Right cardiac atrium (tissue), 5 donors: ENCODE measurements at places on chromosomes 16 and 17.

- no peak for DNase-seq
These were observed 179.6 kb downstream of the CCT6B start for GRCh38 chr17:34781571-34782108.

DNA sequence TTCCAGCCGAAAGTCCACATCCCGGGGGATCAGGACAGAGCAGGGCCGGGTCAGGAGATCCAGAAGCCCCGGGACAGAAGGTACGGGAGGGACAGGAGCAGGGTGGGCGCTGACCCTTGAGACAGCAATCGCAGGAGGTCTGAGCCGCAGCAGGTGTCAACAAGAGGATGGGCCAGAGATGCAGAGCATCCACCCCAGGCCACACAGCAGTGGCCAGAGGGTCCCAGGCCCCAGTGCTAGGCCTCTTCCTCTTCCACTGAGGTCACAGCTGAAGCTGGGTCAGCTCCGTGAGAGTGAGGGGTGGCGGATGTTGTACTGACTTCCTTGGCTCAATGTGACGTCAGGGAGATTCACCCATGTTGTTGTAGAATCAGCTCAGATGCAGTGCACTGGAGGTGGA is 8.7 kb upstream of the RNF213 start:
- DNase-seq: no peak

- no peak for DNase-seq
These were observed 17.9 kb downstream of the WNT9B start for GRCh38 chr17:46869296-46869695.

DNA sequence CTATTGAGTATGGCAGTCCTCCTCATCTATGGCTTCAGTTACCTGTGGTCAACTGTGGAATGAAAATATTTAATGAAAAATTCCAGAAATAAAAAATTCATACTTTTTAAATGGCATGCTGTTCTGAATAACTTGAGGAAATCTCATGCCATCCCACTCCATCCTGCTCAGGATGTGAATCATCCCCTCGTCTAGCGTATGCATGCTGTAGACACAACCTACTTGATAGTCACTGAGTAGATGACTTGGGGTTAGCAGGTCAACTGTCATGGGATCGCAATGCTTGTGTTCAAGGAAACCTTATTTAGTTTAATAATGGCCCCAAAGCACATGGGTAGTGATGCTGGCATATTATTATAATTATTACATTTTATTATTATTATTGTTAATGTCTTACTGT is 4.8 kb upstream of the VAC14 start:
- DNase-seq: no peak

DNA sequence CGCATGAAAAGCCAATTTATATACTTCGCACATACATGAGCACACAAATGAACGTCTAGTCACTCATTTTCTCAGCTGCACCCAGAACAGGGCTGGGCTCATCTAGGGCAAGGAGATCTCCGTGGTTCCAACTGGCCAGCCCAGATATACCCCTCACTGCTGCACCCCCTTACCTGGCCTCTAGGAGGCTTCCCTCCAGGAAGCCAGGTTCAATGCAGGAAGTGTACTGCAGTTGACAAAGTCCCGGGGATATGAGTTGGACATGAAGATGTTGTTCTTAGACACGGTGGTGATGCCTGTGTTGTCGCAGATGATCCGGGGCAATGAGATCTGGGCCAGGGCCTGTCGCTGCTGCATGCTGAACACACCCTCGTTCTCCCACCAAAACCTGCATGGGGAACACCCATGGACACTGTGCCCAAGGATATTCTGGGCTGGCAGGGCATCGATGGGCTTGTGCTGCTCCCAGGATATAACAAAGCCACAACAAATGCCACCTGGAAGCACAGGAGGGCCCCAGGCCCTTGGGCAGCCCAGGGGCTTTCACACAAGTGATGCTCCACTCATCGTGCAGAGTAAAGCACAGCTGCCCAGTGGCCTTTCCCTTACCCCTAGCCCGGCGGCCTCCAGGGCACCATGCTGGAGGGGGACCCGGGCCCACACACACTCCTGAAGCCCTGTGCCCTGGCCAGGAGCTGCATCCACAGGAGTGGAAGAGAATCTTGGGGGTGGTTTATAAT is 10.1 kb downstream of the MPO start:
- no peak for DNase-seq

- DNase-seq: no peak
These were observed 3.4 kb upstream of the KSR1 start for GRCh38 chr17:27452828-27453227.

DNA sequence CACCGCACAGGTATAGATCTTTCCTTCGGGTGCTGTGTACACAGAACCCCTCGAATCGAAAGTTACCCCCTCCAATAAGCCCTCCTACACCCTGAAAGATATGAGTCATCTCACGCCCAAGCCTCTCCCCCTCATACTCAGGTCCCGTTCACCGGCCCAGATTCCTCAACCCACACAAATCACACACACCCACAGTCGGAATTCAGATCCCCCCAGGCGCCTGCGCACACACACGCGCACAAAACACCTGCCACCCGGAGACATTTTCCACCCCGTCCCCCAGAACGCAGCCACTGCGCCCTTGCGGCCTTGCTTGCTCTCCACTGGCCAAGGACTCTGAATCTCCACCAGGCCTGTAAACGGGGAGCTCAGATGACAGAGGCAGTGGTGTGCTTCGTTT is 4.9 kb downstream of the JPH3 start:
- DNase-seq: no peak

GRCh38 chr17:17028059-17028877 is 14.0 kb upstream of the MPRIP start:
- peak; percentile 86 for DNase-seq

- peak; percentile 62 for DNase-seq
These were observed 9.5 kb downstream of the FOXF1 start for GRCh38 chr16:86519649-86520316.

GRCh38 chr16:74998481-74999218 is at the start of gene ZNRF1:
TSS of gene ZNRF1 (plus strand) at chr16:74999024. CDS start at chr16:74999672, 648 bp downstream.
- peak; percentile 95 for DNase-seq

DNA sequence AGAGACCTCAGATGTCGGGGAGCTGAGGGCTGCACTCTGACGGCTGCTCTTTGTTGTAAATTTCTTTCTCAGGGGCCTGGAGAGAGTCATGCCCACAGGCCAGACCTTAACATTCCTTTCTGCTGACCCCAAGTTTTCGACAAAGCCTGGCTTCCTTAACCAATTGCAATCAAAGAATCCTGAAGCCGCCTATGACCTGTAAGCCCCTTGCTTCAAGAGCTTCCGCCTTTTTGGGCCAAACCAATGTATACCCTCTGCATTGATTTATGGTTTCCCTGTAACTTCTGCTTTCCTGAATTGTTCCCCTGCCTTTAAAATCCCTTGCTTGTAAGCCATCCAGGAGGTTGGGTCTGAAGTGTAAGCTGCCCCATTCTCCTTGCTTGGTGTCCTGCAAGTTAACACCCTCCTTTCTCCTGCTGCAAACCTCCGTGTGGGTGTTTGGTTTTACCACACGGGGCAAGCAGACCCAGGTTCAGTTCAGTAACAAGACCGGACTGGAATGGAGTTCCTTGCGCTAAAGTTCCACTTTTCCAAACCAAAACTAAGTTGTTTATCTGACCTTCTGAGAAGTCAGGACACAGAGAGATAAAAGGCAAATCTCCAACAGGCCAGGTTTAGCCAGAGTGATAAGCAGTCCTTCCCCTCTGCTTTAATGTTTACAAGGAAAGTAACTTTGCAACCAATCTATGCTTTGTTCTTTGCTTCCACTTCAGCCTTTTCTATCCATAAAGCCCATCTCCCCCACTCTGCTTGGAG is 141.6 kb downstream of the KCNJ12 start:
- DNase-seq: no peak

DNA sequence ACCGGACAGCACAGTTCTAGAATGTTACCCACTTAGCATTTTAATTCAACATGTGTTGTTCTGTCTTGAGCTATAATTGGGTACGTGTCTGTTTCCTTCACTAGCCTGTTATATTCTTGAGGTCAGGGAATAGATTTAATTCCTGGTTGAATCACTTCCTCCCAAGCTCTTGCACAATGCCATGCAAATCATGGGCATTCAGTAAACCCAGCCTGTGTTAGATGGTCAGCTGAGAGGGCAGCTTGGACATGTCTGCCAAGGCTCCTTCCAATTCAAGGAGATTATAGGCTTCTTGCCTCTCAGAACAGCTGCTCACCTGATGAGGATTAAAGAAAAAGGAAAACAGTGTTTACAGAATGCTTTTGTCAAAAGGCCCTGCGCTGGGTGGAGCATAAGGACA is 12.6 kb downstream of the C1QTNF1 start:
- DNase-seq: no peak

- no peak for DNase-seq
These were observed 50.6 kb downstream of the RMI2 start for GRCh38 chr16:11395949-11396240.

DNA sequence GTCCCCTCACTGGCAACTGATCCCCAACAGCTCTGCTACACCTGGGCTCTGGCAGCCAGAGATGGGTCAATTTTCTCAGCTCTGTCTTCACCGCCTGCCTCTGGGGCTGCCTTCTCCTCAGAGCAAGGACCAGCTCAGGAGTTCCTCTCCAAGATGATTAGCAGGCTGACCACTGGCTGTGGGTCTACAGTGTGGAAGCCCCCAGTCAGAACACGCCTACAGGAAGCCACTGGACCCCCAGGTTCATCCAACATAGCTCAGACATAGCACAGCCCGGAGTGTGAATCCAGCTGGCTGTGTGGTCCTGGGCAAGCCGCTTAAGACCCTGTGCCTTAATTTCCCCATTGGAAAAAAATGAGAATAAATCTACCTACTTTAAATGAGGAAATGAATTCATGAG is 4.9 kb downstream of the DOK4 start:
- DNase-seq: peak; percentile 25

- DNase-seq: no peak
These were observed 74.5 kb downstream of the DNAH17 start for GRCh38 chr17:78502611-78503148.

DNA sequence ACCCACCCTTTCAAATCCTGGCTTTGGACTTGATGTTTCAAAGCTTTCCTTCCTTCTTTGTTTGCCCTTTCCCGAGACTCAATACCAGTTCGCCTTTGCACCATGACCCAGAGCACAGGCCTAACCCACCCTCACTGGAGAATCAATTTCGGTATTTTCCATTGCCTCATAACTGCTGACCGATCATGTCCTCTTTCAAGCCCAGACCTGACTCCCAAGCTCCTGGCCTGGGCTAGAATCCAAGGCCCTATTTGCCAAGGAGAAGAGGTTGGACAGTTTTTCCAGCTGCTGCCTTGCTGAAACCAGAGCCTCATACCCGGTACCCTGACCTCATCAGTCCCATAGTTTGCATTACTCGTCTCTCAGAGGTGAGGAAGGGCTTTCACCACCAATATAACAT is 35.3 kb upstream of the HELZ start:
- no peak for DNase-seq

DNA sequence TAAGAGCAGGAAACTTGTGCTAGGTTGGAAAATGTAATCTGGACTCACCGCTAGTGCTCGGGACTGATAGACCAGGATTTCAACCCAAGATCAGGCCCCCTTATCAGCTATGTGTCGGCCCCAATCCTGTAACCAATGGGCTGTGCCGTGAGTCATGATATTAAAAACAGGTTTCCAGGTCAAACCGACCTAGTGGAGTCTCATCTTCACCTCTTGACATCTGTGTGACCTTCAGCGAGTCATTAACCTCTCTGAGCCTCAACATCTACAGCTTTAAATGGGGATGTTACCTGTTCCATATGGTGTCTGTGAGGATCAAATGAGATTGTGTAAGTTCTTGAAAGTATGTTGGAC is 512 bp downstream of the PMM2 start:
- no peak for DNase-seq

GRCh38 chr17:79836972-79837887 is 2.0 kb downstream of the CBX4 start:
- DNase-seq: peak; percentile 88

- peak; percentile 76 for DNase-seq
These were observed 615 bp downstream of the PHKG2 start for GRCh38 chr16:30748634-30749445.

GRCh38 chr16:23668873-23669272 is 9.8 kb upstream of the PLK1 start:
- DNase-seq: no peak

- no peak for DNase-seq
These were observed 124.0 kb upstream of the MON1B start for GRCh38 chr16:77066896-77067496.

- DNase-seq: no peak
These were observed 15.2 kb downstream of the CARHSP1 start for GRCh38 chr16:8853611-8854010.

DNA sequence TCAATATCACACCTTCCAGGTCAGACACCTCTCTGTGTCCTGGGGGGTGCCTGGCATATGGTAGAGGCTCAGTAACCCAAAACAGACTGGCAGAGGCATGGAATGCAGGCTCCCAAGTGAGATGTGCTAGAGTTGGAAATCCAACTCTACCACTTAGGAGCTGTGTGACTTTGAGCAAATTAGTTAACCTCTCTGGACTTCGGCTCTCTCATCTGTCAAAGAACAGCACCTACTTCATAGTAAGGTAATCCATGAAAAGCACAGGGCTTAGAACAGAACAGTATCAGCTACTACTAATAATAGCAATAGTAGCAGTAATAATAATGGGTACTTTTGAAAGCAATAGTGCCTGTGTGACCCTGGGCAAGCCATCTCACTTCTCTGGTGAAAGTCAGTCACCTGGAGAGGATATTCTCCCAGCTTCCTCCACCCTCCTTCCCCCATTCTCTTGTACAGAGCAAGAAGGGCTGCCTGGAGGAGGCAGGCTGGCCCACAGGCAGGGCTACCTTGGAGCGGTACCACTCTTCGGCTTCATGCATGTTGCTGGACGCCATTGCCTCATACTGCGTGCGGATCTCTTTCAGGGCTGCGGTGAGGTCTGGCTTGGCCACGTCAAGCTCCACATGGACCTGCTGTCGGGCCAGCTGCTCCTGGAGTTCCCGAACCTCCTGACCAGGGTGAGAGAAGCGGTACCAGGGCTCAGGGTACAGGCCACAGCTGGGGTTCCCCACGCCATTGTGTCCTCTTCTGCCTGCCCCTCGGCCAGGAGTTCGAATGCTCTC is 2.3 kb downstream of the GFAP start:
- DNase-seq: peak; percentile 11

DNA sequence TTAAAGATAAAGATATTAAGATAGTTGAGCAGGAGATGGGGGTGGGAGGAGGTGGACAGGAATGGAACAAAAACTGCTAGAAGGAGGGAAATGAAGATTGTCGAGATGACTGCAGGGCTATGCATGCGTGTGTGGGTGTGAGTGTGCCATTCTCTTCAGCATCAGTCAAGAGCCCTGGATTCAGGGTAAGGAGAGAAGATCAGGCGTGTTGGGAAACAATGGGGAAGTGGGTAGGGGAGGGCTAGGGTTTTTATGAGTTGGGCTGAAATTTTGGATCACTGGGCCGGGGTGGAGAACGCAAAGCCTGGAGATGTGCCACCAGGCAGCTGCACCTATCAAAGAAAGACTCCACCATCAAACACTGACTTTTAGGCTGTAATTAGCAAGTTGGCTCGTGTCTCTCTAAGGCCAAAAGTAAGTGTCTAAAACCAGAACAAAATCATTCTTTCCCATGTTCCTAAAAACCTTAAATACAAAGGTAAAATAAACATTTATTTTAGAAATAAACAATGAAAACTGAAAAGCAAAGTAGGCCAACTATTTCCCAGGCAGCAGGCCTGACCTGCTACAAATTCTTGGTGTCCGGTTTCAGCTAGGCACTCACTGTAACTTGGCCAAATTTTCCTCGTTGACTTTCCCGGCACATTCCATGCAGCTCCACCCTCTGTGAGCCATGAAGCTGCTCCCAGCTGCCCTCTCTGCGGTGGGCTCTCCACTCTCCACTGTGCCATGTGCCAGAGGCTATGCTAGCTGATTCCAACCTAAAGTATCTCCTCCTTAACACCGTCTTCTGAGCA is 4.2 kb downstream of the CDRT4 start:
- peak; percentile 76 for DNase-seq

GRCh38 chr17:6796887-6797490 is 21.0 kb downstream of the FBXO39 start:
- no peak for DNase-seq
